Pancreas (tissue), 10 donors: ENCODE measurements at places on chromosomes 16 and 17. TPM values are rescaled to one million over a fixed set of nuclear protein-coding genes. Genes with fewer than 3 reads are reported as not detected.
A peak's percentile ranks its signal among the peaks of the same experiment; 100 is the strongest.

DNA sequence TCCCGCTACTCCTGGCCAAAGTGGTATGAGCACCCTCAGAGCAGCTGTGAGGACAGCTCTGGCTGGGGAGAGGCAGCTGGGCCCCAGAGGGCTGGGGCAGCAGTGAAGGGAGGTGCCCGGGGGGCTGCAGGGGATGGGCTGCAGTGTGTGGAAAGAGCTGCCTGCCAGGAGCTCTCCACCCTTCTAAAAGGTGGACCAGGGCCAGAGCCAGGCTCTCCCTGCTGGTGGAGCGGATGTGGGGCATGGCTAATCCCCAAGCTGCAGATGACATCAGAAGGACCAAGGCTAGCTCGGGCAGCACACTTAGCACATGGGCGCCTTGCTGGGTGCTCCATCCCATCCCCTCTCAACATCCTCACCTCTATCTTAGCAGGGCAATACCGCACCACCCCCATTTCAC, 103.1 kb downstream of the SDK2 start:
- no peak for DNase-seq

GRCh38 chr17:69067274-69068047, 6.7 kb upstream of the ABCA9 start:
- DNase-seq = no peak

DNA sequence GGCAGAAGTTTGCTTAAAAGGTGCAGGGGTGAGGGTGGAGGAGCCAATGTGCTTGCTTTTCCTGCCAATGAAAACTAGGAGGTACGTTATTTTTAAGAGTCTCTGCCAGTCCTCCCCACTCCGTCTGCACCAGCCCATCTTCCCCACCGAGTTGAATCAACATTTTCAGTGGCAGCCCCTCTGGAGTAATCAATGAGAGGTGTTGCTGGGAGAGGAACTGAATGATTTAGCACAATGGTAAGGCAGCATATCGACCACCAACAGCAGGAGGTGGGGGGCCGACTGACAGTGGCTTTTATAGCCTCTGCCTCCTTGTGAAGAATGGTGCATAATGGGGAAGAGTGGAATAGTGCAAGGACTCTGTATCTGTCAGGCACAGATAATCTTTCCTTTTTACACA, 1465.0 kb upstream of the GOT2 start:
- DNase-seq = no peak

Gene HEATR9
- not detected for total RNA-seq

Gene CACNG3
- total RNA-seq = not detected

Gene WDR45B
- 45.7 TPM for total RNA-seq

DNA sequence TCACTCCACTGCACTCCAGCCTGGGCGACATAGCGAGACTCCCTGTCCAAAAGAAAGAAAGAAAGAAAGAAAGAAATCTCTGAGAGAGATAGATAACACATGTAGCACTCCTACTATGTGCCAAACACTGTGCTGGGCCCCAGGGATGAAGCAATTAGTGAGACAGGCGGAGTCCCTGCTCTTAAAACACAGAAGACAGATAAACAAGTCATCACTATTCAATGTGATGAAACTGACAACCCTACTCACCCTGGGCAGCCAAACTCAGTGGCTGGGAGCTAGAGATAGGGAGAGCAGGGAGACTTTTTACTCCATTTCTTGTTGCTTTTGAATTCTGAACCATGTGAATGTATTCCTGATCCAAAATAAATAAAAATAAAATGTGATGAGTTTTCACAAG, 35.2 kb upstream of the GOSR2 start:
- no peak for DNase-seq

Gene NPIPA8
- total RNA-seq = 0.65 TPM

- no peak for DNase-seq
These were observed 15.7 kb upstream of the GPR139 start for GRCh38 chr16:20089246-20089965.

GRCh38 chr17:68205808-68206720, 41.8 kb upstream of the AMZ2 start:
- no peak for DNase-seq

DNA sequence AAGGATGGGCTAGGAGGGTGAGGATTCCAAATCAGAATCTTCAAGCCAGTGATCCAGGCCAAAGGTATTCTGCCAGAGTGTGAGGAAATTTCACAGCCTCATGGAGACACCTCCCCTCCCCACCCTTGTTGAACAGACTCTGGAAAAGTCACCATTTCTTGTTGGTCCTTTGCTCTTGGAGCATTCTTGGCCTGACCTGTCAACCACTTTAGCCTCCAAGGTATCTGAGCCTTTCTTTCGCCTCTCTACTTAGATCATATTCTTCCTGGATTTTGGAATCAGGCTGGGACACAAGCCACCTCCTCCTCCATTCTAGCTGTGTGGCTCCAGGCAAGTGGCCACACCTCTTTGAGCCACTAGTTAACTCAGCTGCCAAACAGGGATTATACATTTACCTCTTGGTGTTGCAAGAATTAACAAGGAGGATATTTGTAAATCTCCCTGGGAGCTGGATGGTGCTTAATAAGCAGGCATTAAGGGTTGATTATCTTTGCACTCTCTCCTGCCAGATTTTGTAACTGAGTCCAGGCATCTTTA, 193.5 kb downstream of the WWOX start:
- DNase-seq = peak; percentile 7

Gene TNP2
- not detected for total RNA-seq

DNA sequence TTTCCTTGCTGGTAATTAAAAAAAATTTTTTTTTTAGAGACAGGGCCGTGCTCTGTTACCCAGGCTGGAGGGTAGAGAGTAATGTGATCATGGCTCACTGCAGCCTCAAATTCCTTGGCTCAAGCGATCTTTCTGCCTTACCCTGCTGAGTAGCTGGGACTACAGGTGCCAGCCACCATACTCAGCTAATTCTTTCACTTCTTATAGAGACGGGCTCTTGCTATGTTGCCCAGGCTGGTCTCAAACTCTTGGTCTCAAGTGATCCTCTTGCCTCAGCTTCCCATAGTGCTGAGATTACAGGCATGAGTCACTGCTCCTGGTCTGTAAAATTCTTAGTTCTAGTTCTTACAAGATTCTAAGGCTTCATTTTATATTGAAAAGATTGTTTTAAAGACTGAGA, 11.1 kb downstream of the SMIM36 start:
- no peak for DNase-seq

Gene RHBDL1
- 1.00 TPM for total RNA-seq

GRCh38 chr16:50724306-50724705, 17.6 kb upstream of the CYLD start:
- no peak for DNase-seq

Gene KRT32
- not detected for total RNA-seq

DNA sequence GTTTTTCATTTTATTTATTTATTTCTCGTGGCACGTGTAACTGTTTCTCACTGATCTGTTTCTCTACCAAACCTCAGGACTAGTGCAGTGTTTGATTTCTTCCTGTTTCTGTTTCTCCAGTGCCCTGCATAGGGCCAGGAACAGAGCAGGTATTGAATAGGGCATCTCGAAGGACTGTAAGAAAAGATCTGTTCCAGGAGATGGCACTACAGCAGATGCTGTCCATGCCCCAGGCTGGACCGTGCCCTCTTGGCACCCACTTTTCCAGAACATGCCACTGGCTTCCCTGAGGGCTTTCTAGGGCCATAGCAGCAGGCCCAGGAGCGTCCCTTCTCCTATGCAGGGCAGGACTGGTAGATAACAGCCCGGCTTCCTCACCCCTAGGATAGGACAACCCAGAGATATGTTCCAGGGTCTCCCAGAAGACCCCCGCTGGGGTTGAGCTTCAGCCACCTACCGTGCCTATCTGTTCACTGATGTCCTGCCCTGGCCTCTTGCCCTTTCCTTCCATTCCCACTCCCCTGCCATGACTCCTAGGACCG, 4.4 kb downstream of the SNX20 start:
- DNase-seq = peak; percentile 17

DNA sequence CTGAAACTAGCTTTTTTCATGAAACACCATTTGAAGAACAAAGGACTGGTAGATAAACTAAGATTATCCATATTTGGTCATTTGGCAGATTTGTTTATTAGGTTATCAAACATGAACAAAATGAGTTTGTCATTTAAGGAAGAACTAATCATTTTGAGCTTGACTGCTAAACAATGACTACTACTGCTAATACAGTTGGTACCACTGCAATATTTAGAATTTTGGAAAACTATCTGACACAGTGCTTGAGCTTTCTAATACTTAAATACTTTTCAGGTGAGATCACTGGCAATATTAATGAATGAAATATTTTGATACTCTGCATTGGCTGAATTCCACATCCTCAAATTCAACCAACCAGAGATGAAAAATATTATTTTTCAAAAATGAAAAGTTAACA, 47.2 kb downstream of the MED13 start:
- no peak for DNase-seq

- no peak for DNase-seq
These were observed 47.0 kb downstream of the TMC6 start for GRCh38 chr17:78081551-78081950.

DNA sequence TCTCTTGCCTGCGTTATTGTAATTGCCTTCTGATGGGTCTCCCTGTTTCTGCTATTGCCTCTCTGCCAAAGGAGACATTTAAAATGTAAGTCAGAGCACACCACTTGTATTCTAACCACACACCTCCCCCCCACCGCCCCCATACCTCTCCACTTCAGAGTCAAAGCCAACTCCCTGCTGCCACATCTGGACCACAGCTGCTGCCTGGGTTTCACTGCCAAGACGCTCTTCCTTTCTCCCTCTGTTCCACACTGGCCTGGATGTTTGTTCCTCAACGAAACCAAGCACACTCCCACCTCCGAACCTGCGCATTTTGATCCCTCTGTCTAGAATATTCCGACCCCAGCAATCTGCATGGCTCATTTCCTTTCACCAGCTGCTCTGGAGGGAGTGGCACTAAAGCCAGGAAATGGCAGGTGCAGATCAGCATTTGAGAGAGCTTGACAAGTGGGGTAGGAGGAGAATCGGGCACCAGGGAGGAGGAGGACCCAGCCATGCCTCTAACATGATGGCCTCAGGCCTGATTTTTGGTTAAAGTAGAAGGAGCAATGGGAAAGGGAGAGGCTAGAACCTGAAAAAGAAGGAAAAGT, 92.4 kb upstream of the HS3ST2 start:
- no peak for DNase-seq

- peak; percentile 55 for DNase-seq
These were observed 33.3 kb downstream of the CBFA2T3 start for GRCh38 chr16:88943741-88944140.

- DNase-seq = no peak
These were observed 3.7 kb upstream of the ERN1 start for GRCh38 chr17:64133546-64134215.

DNA sequence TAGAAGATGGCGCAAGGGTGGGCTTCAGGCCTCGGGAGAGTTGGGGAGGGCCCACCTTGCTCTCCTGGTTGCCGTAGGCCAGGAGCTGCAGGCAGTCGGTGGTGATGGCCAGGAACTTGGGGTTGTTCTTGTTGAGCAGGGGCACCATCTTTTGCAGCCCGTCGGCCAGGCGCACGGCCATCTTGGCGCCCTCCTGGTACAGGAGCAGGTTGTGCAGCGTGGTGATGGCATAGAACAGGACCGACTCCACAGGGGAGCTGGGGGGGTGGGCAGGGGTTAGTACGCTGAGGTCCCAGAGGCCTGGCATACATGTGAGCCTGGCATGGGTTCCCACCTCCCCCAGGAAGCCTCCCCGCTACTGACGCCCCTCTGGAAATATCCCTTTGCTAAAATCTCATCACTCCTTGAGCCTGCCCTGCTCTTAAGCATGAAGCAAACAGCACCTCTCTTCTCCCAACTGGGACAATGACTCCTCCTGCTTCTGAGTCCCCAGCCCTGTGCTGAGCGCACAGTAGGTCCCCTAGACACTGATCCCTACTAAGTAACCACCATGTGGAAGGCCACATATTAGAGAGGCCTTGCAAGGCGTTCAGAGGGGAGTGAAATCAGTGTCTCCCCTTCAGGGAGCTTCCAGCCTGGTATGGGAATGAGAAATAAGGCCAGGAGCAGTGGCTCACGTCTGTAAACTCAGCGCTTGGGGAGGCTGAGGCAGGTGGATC, 19.0 kb downstream of the JUP start:
- no peak for DNase-seq

GRCh38 chr17:44872131-44872768, 24.6 kb downstream of the HIGD1B start:
- DNase-seq = no peak

Gene KRT34
- total RNA-seq = not detected
